ENCODE measurements at places on chromosomes 4 and X.

GRCh38 chr4:95232358-95233156 is 316.2 kb downstream of the UNC5C start:
- peak; percentile 62 for DNase-seq

- DNase-seq, result peak; percentile 44
These were observed at the start of gene APLN for GRCh38 chrX:129654652-129655546. APLN (minus strand) TSS chrX:129654956; CDS start chrX:129654630, 326 bp downstream.

- no peak for DNase-seq
These were observed 37.7 kb upstream of the ENPP6 start for GRCh38 chr4:184255361-184255760.

DNA sequence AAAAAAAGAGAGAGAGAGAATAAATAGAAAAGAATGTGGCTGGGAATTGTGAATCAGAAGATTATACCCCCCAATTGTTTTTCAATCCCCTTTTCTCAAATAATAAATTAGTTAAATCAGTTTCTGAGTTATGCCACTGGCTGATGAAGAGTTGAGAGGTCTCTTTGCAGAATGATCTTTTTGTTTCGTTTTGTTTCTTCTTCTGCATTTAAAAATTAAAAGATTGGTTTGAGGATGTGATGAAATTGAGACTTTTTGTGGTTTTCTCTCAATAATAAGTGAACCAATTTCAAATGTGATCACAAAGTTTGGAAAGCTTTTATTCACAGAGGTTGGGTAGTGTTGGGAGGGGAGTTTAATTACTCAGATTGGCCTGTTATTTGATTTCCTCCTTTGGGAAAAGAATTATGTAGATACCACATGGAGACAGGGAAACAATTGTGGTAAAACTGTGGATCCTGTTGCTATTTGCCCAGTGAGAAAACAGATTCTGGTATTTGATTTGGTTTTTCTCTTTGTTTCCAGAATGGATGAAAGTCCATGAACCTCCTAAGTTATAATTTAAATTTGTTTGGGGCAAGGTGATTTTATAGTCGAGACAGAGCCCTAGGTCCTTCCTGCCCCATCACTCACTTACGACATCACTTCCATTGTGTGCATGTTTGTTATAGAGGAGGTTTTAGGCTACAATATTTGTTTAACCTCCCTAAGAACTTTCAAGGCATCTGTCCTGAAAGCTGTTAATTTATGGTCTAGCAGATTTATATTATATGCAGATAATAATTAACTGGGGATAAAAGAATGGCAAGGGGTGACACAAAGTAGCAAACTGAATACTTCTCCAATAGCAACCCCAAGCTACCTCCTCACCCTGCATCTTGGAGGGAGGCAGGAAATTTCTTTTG is 92.0 kb upstream of the BMPR1B start:
- no peak for DNase-seq

DNA sequence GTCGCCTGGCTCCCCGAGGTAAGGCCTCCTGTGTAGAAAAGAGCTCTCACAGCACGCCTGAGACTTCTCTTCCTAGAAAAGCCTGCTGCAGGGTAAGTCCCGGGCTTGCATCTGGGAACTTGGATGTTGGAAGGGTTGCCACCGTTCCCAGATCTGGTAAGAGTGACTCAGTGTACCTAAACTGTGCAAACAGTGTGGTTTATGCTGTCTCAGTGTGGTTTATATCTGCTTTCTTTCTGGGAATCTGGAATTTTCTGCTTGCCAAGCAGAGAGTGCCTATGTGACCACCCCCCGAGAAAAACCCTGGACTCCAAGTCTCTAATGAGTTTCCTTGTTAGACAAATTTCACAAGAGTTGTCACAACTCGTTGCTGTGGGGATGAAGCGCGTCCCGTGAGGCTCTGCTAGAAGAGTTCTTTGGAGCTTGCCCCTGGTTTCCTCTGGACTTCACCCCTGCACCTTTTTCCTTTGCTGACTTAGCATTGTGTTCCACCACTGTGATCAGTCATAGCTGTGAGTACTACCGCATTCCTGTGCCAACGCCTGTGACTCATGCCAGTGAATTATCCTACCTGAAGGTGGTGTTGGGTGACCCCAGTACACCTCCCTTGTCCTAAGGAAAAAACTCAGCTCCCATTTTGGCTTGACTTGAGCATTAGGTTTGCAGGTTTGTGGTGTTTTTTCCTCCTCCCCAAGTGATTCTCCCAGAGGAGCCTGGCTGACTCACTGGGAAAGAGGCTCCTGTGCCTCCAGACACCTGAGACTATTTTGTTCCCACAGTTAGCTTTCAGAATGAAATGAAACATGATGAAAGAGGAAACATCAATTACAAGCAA is 14.5 kb downstream of the SLC2A9 start:
- DNase-seq, result no peak

GRCh38 chr4:122503214-122503613 is 46.7 kb upstream of the IL2 start:
- DNase-seq, result no peak

- DNase-seq, result no peak
These were observed 126.9 kb downstream of the PDE5A start for GRCh38 chr4:119501740-119502139.

GRCh38 chr4:59175617-59176016 is 2024.5 kb upstream of the ADGRL3 start:
- no peak for DNase-seq

- no peak for DNase-seq
These were observed 257.4 kb upstream of the AGA start for GRCh38 chr4:177699365-177700213.

GRCh38 chrX:41066391-41066790 is 18.9 kb upstream of the USP9X start:
- DNase-seq, result no peak

DNA sequence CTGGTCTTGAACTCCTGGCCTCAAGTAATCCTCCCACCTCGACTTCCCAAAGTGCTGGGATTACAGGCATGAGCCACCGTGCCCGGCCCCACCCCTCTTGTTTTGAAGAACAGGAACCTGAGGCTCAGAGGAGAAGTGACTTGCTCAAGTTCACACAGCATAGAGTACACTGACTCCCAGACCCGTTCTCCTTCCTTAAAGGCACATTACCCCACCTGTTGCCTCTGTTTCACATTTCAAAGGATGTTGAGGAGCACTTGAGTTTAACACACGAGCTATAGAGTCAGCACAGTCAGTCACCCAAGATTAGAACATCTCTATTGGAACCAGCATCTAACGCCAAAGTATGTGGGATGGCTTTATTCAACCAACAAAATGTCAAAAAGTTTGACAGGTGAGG is 51.1 kb downstream of the RAI2 start:
- no peak for DNase-seq

- DNase-seq, result no peak
These were observed 79.4 kb downstream of the FAM53A start for GRCh38 chr4:1604706-1605205.

GRCh38 chr4:39427520-39428114 is 20.9 kb downstream of the KLB start:
- no peak for DNase-seq

- DNase-seq, result no peak
These were observed 19.5 kb upstream of the CCKAR start for GRCh38 chr4:26509681-26510333.

GRCh38 chr4:105805501-105806120 is 89.7 kb upstream of the NPNT start:
- no peak for DNase-seq

DNA sequence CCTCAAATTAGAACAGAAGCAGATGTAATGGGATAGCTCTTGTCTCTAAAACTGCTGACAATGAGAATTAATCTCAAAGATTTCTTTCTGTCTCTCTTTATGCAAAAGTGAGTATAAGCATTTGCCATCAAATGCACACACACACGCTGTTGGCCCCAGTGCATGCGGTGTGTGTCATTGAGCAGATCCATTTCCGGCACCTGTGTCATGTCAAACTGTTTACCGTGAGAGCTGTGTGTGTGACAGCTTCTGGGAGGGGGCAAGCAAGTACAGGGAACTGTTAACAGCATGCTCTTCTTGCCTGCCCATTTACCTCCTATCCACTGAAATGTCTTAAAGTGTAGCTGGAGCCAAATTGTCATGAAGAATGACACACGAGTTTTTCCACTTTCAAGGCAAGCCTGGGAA is 297.9 kb upstream of the FAT4 start:
- no peak for DNase-seq

DNA sequence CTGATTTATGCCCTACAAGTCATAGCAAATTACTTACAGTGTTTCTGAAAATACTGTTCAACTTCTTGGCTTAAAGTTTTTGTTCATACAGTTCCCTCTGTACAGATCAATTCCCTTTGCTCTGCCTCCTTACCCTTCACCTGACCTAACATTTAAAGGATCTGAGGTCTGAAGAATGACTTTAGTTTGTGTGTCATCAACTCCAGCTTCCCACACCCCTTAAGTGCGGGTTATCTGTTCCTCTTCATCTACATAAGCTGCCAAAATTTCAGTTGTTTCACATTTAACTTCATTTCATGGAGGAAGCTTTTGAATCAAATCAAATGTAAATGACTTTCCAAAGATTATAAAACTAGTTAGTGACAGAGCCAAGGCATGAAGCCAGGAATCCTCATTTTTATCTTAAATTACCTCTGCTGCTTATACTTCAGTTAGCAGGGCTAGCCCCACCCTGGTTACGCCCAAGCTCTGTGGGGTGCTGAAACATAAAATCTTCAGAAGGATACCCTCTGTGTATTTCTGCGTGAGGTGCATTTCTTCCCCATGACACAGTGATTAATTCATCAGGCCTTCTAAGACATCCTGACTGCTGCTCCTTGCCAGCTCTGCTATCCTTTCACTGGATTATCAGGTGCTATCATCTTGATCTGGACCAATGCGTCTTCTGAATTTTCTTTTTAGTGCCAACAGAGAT is 16.5 kb downstream of the CXCL1 start:
- DNase-seq, result no peak

DNA sequence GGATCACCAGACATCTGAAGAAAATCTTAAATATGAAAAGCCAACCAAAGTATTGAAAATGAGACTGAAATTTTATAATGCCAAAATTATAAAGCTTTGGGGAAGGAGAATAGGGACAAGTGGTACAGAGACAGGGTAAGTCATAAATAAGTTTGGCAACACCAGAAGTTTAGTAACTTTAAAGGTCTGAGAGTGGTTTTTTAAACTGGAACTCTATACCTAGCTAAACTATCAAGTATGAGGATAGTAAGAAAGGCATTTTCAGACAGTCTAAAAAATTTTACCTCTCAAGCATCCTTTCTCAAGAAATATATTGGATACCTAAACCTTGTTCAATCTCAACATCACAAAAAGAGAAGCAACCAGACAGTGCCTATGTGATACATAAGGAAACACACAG is 92.4 kb downstream of the ANKRD17 start:
- no peak for DNase-seq

DNA sequence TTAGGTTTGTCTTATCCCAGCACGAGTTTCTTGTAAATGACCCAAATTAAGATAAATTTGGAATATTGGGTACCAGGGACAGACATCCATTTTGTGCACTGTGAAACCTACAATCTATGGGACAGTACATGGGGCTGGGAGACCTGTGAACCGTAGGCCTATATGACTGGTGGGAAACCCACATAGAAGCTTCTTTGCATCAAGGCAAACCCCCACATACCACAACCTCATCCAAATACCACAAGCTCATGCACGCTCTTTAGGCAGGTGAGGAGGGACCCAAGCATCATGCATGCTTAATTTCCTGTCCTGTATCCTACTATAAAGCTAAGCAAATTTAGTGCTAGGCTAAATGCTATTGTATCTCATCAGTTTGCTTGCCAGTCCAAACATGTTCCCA is 47.8 kb downstream of the NIPAL1 start:
- DNase-seq, result no peak

GRCh38 chr4:172514011-172514410 is 654.6 kb upstream of the GALNT7 start:
- DNase-seq, result no peak

DNA sequence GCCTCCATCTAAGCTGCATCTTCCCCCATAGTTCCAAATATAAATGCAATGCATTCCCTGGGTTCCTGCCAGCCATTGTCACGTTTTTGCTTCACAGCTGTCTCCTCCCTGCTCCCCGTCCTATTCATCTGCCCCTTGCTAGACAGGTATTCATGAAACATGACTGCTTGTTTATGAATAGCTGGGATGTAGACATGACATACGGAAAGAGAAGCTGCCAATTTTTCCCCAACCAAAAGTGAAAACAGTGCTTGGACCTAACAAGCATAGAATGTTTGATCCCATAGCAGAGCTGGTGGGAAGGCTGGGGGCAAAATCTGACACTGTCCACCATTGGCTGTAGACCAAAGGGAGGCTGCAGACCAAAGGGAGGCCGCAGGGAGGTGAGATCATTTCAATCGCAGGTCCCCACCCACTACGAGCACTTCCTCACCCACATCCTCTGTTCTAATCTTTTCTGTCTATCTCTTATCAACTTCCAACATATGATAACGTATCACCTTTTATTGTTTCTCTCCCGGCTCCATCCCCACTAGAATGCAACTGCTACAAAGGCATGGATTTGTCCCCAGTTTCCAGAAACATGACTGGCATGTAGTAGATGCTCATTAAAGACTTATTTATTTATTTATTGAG is 8.5 kb upstream of the GYG2 start:
- no peak for DNase-seq

GRCh38 chrX:13732246-13733067 is 2.0 kb downstream of the TRAPPC2 start:
- DNase-seq, result no peak

- no peak for DNase-seq
These were observed 27.7 kb downstream of the YIPF7 start for GRCh38 chr4:44623676-44624075.

DNA sequence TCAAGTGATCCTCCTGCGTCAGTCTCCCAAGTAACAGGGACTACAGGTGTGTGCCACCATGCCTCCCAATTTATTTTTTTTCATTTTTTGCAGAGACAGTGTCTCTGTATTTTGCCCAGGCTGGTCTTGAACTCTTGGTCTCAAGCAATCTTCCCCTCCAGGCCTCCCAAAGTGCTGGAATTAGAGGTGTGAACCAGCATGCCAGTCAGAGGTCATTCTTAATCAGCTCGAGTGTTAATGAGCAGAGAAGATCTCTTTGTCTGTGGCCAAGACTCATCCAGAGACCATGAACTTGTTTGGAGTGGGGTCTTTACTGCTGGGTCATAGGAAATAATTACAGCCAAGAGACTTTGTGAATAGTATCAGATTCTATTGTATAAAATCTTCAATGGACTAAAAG is 99.2 kb upstream of the AP1S2 start:
- no peak for DNase-seq

GRCh38 chr4:101135371-101136010 is 211.8 kb downstream of the PPP3CA start:
- DNase-seq, result no peak

- DNase-seq, result no peak
These were observed 260.5 kb downstream of the IQCM start for GRCh38 chr4:149555146-149555545.

- DNase-seq, result no peak
These were observed 306.9 kb upstream of the ARSJ start for GRCh38 chr4:114286262-114286810.

- DNase-seq, result no peak
These were observed 64.5 kb downstream of the FTHL17 start for GRCh38 chrX:31007321-31007720.

- no peak for DNase-seq
These were observed 7.7 kb downstream of the OCIAD2 start for GRCh38 chr4:48898733-48899431.

- DNase-seq, result no peak
These were observed 59.9 kb upstream of the AP1S2 start for GRCh38 chrX:15914486-15914885.

Measured in DND-41 (cell line).